ENCODE measurements at places on chromosomes 11 and 22.

- no peak for DNase-seq
Observed at GRCh38 chr11:72981080-72981479, 161.0 kb downstream of the FCHSD2 start.

DNA sequence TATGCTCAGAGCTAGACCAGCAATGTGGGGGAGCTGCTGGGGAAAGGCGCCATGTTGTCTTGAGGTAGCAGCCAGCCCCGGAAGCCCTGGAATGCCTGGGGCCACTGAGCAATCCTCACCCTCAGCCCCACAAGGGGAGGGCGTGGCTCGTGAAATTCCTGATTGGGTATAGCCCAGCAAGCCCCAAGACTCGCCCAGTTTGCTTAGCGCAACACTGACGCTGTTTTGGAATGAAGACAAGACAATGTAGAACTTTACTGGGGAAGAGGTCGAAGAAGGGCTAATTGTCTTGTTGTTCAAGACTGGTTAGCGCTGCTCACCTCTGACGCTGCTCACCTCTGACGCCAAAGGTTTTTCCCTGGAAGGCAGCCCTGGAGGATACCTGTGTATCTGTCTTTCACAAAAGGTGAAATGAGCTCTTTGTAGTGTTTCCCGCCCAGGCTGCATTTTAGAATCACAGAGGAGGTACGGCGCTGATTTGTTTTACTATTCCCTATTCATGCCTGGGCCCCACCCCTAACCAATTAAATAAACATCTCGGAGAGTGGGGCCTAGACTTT, 47.6 kb downstream of the ST3GAL4 start:
- DNase-seq, result no peak

DNA sequence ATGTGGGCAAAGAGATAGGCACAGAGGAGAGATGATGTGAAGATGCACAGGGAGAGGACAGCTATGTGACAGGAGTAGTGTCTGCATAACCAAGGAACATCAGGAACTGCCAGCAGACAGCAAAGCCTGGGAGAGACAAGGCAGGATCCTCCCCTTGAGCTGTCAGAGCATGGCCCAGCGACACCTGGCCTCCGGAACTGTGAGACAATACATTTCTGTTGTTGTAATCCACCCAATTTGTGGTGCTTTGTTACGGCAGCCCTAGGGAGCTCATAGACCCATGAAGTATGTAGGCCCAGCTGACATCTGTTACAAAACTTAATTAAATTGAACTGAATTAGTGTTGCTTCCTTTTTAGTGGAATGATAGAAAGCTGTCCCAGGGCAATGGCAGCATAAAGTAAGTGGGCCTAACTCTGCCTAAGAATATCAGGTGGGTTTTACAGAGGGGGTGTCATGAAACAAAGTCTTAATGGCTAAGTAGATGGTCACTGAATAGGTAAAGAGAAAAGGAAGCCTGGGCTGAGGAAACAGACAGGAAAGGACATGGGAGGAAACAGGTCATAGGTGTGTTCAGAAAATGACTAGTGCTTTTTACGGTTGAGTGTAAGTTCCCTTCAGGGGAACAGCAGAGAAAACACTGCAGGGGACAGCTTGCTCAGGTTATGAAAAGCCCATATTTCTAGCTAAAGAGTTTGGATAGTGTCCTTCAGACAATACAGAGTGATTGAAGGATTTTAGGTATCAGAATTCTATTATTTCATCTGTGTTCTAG, 24.8 kb downstream of the RASSF10 start:
- DNase-seq, result no peak

DNA sequence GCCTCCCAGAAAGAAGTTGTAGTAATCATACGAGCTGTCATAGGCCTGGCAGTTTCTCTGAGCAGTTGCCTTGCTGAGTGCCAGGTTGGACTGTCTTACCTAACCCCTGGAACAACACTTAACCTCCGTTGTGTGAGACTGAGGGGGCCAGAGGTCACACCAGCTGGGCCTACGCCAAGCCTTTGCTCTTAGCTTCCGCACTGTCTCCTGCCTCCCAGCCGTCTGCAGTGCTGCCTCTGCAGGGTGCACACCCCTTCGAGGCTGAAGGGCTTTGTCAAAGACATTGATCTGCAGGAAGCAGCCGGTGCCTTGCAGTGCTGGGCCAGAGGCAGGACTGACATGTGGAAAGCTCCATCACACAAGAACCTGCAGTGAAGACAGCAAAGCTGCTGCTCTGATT, 16.7 kb downstream of the TAB1 start:
- DNase-seq, result no peak

DNA sequence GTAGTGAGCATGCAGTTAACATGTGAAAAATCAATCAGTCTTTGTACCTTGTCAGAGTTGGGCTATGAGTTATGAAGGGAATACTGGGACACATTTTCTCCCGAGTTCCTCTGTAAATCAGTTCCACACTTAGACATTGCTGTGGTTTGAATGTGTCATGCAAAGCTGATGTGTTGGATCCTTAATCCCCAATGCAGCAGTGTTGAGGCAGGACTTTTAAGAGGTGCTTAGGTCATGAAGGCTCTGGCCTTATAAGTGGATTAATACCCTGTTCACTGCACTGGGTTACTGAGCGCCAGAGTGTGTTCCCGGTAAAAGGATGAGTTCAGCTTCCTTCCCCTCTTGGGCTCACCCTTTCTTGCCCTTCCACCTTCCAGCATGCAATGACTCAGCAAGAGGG, 742.1 kb upstream of the TENM4 start:
- DNase-seq, result no peak

GRCh38 chr11:113954235-113954634, 20.7 kb upstream of the HTR3A start:
- DNase-seq, result no peak

DNA sequence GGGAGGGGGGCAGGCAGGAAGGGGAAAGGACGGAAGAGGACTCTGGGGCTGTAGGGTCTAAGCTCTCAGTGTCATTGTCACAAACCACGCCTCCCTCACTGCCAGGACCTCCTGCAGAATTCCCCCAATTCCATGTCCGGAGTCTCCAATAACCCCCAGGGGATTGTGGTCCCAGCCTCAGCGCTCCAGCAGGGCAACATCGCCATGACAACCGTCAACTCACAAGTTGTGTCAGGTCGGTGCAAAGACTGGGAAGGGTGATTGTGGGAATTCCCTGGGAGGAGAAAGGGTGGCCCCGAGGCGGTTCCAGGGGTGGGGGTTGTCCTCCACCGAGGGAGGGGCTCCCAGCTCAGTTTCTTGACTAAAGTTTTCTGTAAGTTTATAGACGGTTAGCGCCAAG, 86.0 kb downstream of the FEZ1 start:
- DNase-seq, result no peak

GRCh38 chr22:40176921-40177737, 596 bp upstream of the TNRC6B start:
- DNase-seq, result peak; percentile 61

GRCh38 chr22:37896181-37896592, 9.9 kb upstream of the MICALL1 start:
- no peak for DNase-seq

GRCh38 chr11:30786256-30787110, 200.3 kb upstream of the MPPED2 start:
- no peak for DNase-seq

GRCh38 chr22:33379836-33380235, 321.7 kb upstream of the SYN3 start:
- no peak for DNase-seq

GRCh38 chr11:121703201-121703600, 250.4 kb upstream of the SORL1-AS1 start:
- no peak for DNase-seq

DNA sequence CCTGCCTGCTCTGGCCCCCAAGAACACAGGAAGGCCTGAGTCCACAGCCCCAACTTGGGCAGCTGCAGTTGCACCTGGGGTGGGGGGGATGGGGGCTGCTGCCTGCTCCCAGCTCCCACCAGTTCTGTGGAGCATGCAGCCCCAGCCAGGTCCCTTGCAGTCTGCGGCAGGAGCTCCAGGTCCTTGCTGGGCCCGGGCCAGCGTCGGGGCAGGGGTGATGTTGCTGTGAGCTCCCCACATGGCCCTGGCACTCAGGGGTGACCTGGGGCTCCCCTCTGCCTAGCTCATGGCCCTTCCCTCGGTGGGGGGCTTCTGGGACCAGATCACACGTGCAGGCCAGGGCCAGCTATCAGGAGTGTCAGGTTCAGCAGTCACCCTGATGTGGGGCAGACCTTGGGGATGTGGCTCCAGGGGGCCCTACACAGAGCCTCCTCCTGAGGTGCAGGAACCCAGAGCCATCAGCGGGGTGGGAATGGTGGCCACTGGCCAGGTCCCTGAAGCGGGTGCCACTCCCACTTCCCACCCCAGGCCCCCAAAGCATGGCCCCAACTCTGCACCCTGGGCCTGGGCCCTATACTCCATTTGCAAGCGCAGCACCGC, 10.4 kb upstream of the MED17 start:
- no peak for DNase-seq

GRCh38 chr11:104649002-104649401, 249.3 kb downstream of the CASP12 start:
- DNase-seq, result no peak

DNA sequence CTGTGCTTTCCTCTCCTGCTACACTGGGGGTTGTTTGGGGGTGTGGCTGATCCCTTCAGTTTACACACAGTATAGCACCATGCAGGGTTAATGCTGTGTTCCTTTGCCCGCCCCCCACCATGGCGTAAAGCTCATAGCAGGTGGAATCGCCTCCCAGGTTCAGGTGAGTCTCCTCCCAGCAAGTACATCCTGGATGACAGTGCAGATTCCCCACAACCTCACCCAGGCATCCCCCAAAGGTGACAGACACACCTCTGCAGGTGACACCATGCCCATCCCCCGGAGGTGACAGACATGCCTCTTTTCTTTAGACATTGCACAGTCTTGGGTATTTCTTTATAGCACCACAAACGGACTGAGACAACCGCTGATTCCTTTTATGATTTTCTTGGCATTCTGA, 343.7 kb downstream of the BRD1 start:
- DNase-seq, result no peak

GRCh38 chr11:61198361-61198760, 5.0 kb upstream of the PGA3 start:
- no peak for DNase-seq

- no peak for DNase-seq
Observed at GRCh38 chr11:34356576-34356912, 1.3 kb downstream of the ABTB2 start.

- DNase-seq, result no peak
Observed at GRCh38 chr22:33921525-33922348, 1.5 kb upstream of the LARGE1 start.

DNA sequence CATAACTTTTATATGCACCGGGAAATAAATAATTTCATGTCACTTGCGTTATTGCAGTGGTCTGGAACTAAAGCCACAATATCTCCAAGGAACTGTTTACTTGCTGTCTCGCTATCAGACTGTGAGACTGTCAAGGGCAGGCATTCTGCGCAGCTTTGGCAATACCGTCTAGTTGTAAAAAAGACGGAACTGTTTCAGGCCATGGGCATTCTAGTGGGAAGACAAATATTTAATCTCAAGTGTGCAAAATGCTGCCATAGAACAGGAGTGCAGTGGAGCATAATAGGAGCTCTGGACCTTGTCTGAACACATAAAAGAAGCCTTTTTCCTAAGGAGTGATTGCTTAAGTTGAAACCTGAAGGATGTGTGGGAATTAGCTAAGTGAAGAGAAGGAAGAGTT, 53.8 kb downstream of the PACS1 start:
- DNase-seq, result no peak

DNA sequence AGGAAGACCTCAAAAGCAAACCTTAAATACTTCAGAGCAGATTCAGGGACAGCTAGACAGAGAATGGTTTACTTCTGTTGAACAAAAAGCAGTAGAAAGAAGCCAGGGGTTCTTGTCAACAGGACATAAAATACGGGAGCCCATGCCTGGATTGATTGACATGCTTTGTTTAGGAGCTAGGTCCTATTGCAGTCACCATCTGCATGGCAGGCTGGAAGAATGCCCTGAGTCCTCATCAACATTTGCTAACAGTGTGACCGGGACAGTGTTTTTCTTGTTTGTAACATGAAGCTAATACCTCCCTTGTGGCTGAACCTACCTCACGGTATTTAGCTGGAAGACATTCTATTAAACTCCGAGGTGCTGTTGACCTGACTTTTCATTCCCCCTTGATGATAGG, 225.4 kb downstream of the NTM start:
- no peak for DNase-seq

DNA sequence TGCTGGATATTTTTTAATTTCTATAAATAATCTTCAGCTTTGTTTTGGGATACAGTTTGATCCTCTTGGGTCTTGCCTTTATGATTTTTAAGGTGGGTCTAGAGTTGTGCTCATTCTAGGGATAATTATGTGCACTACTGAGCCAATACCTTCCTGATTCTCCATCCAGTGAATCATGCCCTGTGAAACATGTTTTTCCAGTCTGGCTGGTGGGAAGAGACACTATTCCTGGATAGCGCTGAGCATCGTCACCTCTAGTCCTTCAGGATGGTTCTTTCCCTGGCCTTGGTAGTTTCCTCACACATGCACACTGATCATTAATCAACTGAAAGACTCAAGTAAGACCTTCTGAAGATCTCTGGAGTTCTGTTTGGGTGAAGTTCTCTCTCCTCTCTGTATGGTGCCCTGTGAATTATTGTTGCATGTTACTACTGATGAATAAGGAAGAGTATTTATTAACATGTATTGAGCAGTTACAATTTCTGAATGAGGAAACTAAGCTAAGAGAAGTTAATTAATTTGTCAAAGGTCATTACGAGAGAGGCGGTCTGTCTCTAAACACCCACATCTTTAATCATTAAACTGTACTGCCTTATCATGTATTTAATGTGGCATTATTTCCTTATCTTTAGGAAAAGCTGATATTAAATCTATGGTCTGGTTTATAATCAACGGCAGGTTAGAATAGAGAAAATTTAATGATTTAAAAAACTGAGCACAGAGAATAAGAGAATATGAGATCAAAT, 39.1 kb upstream of the LIPT2 start:
- no peak for DNase-seq

- DNase-seq, result no peak
Observed at GRCh38 chr11:67283481-67283963, 5.6 kb upstream of the ANKRD13D start.

DNA sequence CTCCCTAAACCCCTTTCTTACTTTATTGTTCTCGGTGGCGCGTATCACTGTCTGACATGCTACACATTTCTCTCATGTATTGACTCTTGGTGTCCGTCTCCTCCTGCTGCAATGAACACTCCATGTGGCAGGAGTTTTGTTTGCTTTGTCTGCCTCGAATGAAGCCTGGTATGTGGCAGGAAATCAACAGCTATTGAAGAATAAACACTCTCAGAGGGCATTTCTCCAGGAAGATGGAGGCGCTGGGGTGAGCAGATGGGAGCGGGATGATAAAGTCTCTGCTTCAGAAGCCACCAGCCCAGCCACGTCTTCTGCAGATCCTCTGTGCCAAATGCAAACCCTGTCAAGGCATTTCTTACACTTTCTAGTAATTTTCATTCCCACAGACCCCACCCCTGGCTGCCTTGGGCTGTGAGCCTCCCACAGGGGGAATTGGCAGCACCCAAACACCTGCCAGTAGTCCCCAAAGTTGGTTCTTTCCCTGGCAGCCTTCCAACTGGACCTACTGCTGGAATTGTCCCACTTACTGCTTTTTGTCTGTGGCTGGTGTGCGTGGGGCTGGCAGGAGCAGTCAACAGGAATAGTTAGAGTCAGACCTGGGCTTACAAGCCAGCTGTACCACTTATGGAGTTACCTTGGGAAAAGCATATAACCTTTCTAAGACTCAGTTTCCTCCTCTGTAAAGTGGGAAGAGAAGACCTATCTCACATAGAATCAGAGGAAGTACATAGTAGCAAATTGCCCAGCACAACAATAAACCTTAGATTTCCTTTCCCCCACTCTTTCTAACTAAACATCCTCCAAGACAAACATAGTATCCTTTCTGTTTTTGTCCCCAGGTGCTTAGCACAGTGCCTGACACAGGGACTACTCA, 13.3 kb upstream of the IL10RA start:
- no peak for DNase-seq

GRCh38 chr11:3736816-3737215, 60.5 kb downstream of the NUP98 start:
- DNase-seq, result no peak

Data from stimulated activated CD4-positive, alpha-beta T cell treated with anti-CD3 and anti-CD28 coated beads, Interleukin-2, amount 100 ng/mL, for 48 hours (primary cell).